ENCODE measurements at places on chromosomes 2 and 18.

- H3K27me3 ChIP-seq, result no peaks in the 10 kb centered on the region
- H3K27ac ChIP-seq, result no peak overlapping the region
- no peak for DNase-seq
- H3K36me3 ChIP-seq, result no peaks in the 10 kb centered on the region
- no peak overlapping the region for H3K4me3 ChIP-seq
- no peaks in the 10 kb centered on the region for H3K4me1 ChIP-seq
These were observed 45.1 kb upstream of the FHL2 start for GRCh38 chr2:105443617-105444598.

GRCh38 chr2:74815941-74816340 lies 18.0 kb upstream of the HK2 start:
- peak overlapping the region; percentile 96 for H3K27ac ChIP-seq
- no peak for DNase-seq
- H3K4me1 ChIP-seq, result peaks cover 74% of the 10 kb centered on the region
- no peaks in the 10 kb centered on the region for H3K27me3 ChIP-seq
- H3K4me3 ChIP-seq, result peak overlapping the region; percentile 68

DNA sequence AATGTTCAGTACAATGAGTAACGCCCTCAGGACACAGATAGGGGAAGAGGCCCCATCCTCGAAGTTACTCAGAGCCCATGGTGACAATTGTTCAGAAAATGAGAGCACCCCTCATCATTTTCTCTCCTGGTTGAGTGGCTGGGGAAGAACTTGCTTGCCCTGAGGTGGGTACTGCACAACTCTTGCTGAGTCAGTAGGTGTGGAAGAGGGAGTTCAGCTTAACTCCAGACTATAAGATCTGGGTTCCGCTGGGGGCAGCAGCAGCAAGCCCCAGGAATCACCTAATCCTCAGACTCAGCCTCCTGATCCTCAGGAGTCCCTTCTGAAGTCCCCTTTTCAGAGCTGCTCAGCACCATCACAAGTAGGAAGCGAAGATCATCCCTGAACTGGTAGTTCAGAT lies 123.7 kb downstream of the PIEZO2 start:
- DNase-seq, result no peak
- H3K4me3 ChIP-seq, result no peak overlapping the region
- no peaks in the 10 kb centered on the region for H3K36me3 ChIP-seq
- no peak overlapping the region for H3K27ac ChIP-seq
- H3K27me3 ChIP-seq, result no peaks in the 10 kb centered on the region
- no peaks in the 10 kb centered on the region for H3K4me1 ChIP-seq

- H3K27me3 ChIP-seq, result no peaks in the 10 kb centered on the region
- H3K4me1 ChIP-seq, result no peaks in the 10 kb centered on the region
- H3K36me3 ChIP-seq, result no peaks in the 10 kb centered on the region
- H3K27ac ChIP-seq, result no peak overlapping the region
- no peak overlapping the region for H3K4me3 ChIP-seq
These were observed 7.1 kb upstream of the PPP1R1C start for GRCh38 chr2:181978351-181979150.

GRCh38 chr2:234635284-234635683 lies 138.4 kb upstream of the ARL4C start:
- no peak overlapping the region for H3K4me3 ChIP-seq
- DNase-seq, result no peak
- no peaks in the 10 kb centered on the region for H3K36me3 ChIP-seq

DNA sequence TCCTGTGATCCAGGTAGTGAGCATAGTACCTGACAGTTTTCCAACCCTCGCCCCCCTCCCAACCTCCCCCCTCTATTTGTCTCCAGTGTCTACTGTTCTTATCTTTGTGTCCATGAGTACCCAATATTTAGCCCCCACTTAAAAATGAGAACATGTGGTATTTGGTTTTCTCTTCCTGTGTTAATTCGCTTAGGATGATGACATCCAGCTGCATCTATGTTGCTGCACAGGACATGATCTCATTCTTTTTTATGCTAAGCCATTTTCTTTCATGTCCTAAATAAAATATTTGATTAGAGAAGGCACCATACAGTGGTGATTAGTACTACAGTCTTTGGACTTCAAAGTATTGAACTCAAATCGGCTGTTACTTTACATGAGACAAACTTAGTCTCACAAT lies 1087.9 kb downstream of the CBLN2 start:
- H3K27ac ChIP-seq, result no peak overlapping the region
- no peaks in the 10 kb centered on the region for H3K27me3 ChIP-seq
- no peak overlapping the region for H3K4me3 ChIP-seq
- H3K36me3 ChIP-seq, result no peaks in the 10 kb centered on the region

DNA sequence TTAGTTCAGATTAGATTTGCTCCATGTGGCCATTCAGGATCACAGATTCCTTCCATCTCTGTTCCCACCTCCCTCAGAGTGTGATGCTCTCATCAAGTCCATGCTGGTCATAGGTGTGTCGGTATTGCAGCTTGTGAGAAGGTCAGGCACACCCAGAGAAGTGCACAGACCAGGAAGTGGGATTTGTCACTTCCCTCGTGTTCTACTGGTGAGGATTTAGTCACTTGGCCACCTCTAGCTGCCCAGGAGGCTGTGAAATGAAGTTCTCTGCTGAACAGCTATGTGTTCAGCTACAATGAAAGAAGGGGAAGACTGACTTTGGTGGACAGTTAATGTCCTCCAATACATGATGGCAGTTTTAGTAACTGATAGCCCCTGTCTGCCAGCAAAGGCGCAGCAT lies 3.5 kb upstream of the LANCL1 start:
- no peaks in the 10 kb centered on the region for H3K27me3 ChIP-seq
- H3K27ac ChIP-seq, result no peak overlapping the region
- no peak for DNase-seq
- peaks cover 6% of the 10 kb centered on the region for H3K4me1 ChIP-seq
- H3K36me3 ChIP-seq, result no peaks in the 10 kb centered on the region
- no peak overlapping the region for H3K4me3 ChIP-seq

DNA sequence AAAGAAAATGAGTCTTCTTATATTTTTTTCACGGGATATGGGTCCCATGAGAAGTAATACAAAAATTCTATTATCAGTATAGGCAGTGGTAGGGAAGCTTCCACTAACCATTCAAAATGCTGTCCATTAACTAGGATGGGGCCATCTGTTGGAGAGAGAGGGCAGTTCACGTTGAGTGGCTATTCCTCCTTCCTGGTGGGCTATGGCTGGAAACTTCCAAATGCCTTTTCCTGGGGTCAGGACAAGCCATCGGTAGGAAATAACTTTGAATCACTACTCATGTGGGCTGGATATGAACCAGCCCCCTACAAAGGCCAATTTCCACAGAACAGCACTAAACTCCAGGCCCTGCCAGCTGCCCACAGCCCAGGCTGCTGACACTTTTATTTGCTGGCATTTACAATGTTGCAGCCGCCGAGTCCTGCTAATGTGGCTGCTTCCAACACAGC lies 156.1 kb upstream of the HNRNPA3 start:
- H3K4me1 ChIP-seq, result no peaks in the 10 kb centered on the region
- no peak for DNase-seq
- H3K27ac ChIP-seq, result no peak overlapping the region
- no peak overlapping the region for H3K4me3 ChIP-seq
- H3K27me3 ChIP-seq, result no peaks in the 10 kb centered on the region
- no peaks in the 10 kb centered on the region for H3K36me3 ChIP-seq

DNA sequence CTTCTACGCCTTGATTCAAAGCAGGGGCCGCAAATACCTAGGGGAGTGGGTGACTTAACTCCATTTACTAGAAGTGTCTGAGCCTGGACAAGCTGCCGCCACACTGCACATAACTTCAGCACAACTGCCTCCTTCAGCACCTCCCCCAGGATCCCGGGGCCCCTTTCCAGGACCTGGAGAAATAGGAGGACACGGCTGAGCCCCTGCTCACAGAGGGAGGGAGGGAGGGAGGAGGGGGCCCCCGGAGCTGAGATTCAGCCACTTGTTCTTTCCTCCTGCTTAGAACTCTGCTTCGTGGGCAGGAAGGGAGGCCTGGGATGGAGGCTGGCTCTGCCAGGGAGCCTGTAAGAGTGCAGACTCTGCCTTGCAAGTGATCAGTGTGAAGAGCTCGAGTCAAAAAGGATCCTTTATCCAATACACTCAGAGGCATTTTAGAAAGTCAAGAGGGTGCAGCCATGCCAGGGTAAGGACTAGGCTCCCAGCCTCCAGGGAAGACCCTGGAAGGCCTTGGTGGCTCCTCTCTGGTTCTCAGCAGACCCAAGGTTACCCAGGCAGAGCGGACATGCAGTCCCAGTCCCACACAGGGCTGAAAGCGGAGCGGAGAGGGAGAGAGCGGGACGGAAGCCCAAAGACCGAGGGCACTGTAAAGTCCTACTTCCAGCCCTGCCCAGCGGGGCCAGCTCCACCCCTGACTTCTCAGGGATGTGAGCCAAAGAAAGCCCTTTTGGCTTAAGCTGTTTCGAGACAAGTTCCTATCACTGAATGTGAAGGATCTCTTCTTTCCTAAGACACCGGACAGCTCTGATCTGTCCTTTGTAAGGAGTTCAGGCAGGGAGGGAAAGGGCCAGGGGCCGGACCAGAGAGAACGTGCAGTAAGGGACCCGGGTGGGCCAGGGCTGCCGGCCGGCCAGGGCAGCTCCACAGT lies 8.6 kb upstream of the ARMC9 start:
- H3K4me1 ChIP-seq, result peaks cover 5% of the 10 kb centered on the region
- H3K27ac ChIP-seq, result no peak overlapping the region
- DNase-seq, result no peak
- no peaks in the 10 kb centered on the region for H3K36me3 ChIP-seq

- H3K27ac ChIP-seq, result no peak overlapping the region
- H3K27me3 ChIP-seq, result no peaks in the 10 kb centered on the region
- H3K36me3 ChIP-seq, result no peaks in the 10 kb centered on the region
- DNase-seq, result no peak
- no peaks in the 10 kb centered on the region for H3K4me1 ChIP-seq
These were observed 768.3 kb upstream of the CDH7 start for GRCh38 chr18:64982414-64983055.

- H3K4me3 ChIP-seq, result no peak overlapping the region
- H3K4me1 ChIP-seq, result peaks cover 20% of the 10 kb centered on the region
- no peak for DNase-seq
- H3K27me3 ChIP-seq, result no peaks in the 10 kb centered on the region
- no peak overlapping the region for H3K27ac ChIP-seq
These were observed 79.3 kb downstream of the FBXO15 start for GRCh38 chr18:74068296-74068695.

- H3K4me3 ChIP-seq, result no peak overlapping the region
- no peaks in the 10 kb centered on the region for H3K4me1 ChIP-seq
- no peak for DNase-seq
- no peaks in the 10 kb centered on the region for H3K27me3 ChIP-seq
- H3K27ac ChIP-seq, result no peak overlapping the region
- H3K36me3 ChIP-seq, result no peaks in the 10 kb centered on the region
These were observed 144.6 kb upstream of the CAVIN2 start for GRCh38 chr2:191991442-191991841.

GRCh38 chr2:218713922-218714321 lies 3.3 kb downstream of the TTLL4 start:
- no peak overlapping the region for H3K4me3 ChIP-seq
- H3K27me3 ChIP-seq, result no peaks in the 10 kb centered on the region

- H3K27me3 ChIP-seq, result no peaks in the 10 kb centered on the region
- H3K4me1 ChIP-seq, result peaks cover 56% of the 10 kb centered on the region
These were observed 37.2 kb downstream of the ODC1 start for GRCh38 chr2:10410823-10411437.

GRCh38 chr2:134148843-134149472 lies 104.9 kb upstream of the MGAT5 start:
- no peak overlapping the region for H3K27ac ChIP-seq
- no peaks in the 10 kb centered on the region for H3K36me3 ChIP-seq
- H3K27me3 ChIP-seq, result no peaks in the 10 kb centered on the region
- no peak overlapping the region for H3K4me3 ChIP-seq

Data from CD14-positive monocyte (primary cell).